ENCODE measurements at places on chromosomes 5 and 9. TPM values are rescaled to one million over a fixed set of nuclear protein-coding genes. Genes with fewer than 3 reads are reported as not detected.

PCDHGB7 gene
- total RNA-seq: 7.1 TPM

AK8 gene
- total RNA-seq: not detected

APBA1 gene
- 0.69 TPM for total RNA-seq

- DNase-seq: no peak
These were observed 29.2 kb downstream of the CDKN2A start for GRCh38 chr9:21964925-21965385.

DNA sequence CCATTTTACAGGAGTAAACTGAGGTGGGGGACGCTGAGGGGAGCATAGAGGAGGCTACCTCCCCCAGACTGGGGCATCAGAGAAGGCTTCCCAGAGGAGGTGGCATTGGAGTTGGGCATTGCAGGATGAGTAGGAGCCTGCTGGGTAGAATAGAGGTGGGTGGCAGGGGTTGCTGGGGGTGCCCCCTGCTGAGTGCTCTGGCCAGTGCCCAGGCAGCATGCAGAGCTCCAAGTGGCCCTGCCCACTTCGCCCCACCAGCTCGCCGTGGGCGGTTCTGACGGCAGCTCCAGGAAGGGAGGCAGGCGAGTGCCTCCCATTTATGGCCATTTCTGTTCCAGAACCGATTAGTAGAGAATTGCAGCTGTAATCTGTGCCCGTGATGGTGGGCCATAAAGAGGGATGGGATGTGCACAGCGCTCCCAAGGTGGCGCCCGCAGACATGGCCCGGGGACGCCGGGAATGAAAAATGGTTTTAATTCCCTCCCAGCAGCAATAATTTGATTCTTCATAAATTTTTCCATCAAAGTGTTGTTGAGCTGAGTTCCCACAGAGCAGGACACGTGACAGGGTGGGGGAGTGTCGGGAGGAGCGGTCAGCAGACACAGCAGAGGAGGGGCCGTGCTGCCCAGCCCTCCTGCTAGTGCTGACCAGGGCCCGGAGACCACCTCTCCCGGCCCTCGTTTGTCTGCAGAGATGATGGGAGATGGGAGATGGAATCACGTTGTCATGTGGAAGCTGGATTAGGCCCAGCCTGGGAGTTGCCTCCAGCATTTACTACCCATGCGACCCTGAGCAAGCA is 75.5 kb downstream of the LMX1B start:
- no peak for DNase-seq

DNA sequence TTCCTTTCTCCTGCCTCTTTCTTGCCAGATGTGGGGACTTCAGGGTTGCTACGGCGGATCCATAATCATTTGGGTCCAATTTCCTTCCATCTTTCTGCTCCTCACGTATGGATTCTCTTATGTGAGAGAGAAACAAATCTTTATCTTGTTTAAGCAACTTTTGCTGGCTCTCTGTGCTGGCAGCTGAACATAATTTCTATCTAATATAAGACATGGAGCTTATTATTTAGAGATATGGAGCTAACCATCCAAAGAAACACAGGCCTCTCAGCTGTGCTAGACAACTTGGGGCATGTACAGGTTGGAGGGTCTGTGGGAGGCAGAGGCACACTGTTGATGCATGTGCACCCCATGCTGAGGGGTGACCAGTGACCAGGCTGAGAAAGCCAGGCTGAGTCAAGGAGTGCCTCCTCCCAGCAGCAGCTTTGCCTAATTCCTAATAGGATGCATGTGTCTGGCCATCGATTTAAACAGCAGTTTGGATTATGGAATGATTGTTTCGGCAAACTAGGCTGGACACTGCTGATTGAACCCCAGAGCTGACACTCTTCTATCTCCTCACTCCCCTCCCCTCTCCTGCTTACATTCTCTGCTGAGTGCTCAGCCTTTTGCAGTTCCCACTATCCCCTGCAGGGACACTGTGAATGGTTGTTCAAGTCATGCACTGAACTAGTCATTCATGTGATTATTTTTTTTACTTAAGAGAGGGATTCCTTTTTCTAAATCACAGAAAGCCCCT is 195.8 kb downstream of the ERCC6L2 start:
- peak; percentile 37 for DNase-seq

DNA sequence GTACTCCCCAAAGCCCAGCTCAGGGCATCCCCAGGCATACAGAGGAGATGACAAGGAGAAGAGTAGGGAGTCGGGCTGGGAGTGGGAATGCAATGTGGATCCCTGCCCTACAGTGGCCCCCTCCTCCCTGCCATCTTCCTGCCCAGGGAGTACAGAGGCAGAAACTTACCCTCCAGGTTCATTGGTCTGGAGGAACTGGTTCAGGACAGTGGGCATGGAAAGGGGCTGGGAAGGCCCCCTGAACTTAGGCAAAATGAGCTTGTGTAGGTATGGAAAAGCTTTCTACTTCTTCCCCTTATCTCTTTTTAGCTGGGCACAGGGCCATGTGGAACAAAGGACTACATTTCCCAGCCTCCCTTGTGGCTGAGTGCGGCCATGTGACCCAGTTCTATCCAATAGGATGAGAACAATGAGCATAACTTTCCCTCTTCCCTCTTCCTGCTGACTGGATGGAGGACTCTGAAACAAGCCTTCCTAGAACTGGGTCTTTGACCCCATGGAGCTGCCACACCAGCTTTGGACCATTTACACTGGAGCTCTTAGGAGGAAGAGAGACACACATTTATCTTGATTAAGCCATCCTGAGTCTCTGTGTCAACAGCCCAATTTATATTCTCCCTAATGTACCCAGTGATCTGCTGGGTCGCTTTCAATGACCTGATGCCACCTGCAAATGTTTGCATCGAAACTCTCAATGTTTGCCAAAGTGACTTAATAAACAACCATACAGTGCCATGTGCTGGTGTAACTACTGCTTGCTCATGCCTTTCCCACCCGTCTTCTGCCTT is 25.0 kb upstream of the HMCN2 start:
- peak; percentile 77 for DNase-seq

DNA sequence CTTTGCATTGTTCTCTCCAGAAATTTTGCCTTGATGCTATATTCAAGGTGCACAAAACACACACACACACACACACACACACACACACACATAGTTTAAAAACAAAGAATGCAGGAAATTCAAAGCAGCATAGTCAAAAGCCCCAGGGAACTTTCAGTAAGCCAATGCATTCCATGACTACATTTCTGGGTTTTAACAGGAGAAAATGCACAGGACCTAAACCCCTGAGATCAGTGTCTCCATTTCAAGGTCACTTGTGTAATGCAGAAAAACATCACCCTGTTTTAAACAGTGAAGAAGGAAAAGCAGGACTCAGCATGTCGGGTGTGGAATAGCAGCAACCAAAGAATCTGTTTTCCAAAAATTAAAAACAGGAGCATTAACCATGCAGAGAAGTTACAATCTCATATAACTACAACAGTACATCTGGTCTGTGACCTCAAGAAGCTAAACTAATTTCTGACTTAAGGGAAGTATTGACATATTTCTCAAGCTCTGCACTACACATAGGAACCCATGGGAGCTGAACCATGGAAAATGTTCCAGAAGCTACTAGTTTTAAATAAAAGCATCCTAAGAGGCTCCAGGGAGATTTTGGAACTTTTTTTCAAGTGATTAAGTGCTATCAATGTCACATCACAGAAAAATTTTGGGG is 296.7 kb downstream of the HINT1 start:
- DNase-seq: no peak

DNA sequence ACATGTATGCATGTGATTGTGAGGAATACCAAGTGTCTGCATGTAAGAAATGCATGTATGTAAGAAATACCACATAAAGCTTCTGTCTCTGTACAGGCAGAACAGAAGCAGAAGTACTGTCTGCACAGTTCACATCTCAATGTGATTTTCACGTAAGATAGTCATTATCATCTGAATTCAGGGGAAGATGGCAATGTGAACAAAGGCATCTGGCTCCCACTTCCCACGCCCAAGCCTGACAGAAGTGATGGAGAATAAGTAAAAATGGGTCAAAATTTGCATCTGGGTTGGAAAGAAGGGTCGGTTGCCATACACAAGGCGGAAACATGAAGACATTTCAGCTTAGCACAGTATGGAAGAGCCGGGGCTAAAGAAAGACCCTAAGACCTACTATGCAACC is 71.7 kb downstream of the SUSD1 start:
- DNase-seq: no peak

GRCh38 chr5:76345582-76345981 is 57.5 kb upstream of the IQGAP2 start:
- DNase-seq: no peak

DNA sequence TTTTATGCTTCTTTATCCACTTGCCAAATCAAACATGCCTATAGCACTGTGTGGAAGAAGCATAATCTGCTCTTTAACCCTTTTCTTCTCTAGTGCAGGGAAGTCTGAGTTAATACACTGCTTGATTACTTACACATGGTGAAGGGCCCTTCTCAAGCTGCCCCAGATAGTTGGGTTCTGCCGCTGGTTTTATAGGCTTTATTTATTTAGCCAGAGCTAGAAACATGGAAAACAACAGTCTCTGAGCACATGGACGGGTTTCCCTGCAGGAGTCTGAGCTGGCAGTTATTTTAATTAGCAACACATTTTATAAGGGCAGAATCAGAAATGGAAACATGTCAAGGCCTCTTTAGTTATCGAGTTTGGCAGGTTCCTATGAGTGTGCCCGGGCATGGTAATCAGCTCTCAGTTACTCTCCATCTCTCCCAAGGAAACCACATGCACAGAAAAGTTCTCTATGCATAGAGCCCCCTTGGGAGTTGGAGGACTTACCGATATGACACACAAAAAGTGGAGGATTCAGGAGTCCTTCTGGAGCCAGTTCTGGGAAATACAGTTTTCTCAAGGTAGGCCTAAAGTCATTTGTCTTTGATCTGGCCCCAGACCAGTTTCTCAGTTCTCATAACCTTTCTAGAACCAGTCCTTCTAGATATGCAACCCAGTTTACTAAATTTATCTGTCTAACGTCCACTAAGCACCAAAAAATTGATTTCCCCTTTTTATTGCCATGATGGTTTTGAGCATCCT is 564.8 kb downstream of the ACTL7B start:
- DNase-seq: no peak
